ENCODE measurements at places on chromosomes 1 and 21. TPM values are rescaled to one million over a fixed set of nuclear protein-coding genes. Genes with fewer than 3 reads are reported as not detected.

- DNase-seq, result no peak
Observed at GRCh38 chr1:160993544-160994193, 27.3 kb downstream of the F11R start.

- no peak for DNase-seq
Observed at GRCh38 chr1:207284209-207284897, 37.1 kb upstream of the CD55 start.

DNA sequence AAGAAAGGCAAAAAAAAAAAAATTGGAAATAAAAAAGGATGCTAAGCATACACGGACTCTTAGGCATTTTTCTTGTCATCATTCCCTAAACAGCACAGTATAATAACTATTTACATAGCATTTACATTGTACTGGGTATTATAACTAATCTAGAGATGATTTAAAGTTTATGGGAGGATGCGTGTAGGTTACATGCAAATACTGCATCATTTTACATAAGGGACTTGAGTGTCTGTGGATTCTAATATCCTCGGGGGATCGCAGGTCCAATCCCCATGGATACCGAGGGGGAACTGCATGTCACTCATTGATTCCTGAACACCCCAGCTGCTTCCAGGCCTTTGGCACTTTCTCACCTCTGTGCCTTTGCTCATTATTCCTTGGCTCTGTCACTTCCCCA, 57.8 kb upstream of the SIPA1L2 start:
- DNase-seq, result no peak

GRCh38 chr1:234309243-234309597, 64.0 kb upstream of the COA6 start:
- no peak for DNase-seq

- no peak for DNase-seq
Observed at GRCh38 chr1:47986761-47987200, 10.4 kb downstream of the TRABD2B start.

- DNase-seq, result no peak
Observed at GRCh38 chr1:98769162-98769561, 107.6 kb downstream of the SNX7 start.

DNA sequence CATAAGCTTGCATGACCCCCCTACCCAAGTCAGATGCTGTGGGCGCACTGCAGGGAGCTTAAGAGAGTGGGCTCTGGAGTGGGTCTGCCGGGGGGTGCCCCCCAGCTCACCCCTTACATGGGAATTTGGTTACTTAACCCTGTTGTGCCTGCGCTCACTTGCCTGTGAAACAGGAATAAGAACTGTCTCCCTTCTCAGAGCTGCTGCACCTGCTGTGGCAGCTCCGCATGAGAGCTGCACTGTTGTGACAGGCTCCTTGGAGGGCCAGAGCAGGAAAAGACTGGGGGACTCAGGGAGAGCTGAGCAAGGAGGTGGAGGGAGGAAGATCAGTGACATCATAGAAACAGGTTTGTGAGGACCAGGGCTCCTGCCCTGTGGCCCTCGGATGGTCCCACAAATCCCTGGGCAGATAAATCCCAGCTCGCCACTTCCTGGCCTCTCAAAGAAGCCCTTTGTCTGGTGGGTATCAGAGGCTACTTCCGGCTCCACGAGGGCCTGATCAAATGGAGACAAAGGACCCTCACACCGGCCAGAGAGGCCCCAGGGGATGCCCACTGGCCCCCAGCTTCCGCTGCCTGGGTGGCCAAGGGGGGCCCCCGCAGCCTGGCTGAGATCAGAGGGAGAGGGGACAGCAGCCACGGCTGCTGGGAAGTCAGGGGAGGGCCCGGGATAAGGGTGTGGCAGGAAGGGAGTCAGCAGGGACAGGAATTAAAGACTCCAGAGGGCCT, 28.9 kb upstream of the LAPTM5 start:
- no peak for DNase-seq

DNA sequence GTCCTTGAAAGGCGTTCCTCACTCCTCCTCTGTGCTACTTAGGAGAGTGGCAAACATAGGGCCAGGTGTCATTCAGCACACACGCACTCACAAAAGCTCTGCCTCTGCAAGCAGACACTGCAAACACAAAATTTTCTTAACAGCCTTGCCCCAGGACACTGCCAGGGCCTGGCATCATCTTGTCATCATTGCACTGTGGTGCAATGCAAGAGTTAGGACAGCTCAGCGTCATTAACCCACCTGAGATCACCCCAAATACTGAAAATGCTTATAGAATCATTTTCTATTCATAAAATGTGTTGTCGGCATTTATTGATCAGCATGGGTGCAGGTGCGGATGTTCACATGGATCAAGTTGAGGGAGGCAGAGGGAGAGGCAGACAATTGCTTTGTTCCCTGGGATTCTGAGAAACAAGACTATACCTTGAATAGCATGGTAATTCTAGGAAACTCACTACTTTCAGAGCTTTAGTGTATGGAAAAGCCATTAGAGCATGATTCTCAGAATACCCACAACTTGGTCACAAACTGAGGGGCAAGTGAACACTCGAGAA, 3.0 kb downstream of the ADAM30 start:
- no peak for DNase-seq

DNA sequence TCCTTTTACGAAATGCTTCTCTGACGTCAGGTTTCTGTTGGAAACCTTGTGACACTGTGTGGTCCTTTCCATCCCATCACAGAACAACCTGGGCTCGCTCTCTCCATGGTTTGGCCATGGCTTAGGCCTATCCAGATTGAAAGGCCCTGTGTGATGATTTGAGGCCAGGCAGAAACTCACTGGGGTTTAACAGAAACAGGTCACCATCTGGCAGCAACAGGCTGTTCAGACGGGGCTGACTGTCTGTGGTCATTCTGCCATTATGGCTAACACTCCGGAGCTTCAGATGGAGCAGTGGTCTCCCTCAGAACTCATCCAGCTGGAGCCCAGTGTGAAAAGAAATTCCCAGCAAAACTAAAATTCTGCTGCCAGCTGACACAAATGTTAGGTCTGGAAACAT, 9.3 kb downstream of the PLEKHM2 start:
- no peak for DNase-seq

DNA sequence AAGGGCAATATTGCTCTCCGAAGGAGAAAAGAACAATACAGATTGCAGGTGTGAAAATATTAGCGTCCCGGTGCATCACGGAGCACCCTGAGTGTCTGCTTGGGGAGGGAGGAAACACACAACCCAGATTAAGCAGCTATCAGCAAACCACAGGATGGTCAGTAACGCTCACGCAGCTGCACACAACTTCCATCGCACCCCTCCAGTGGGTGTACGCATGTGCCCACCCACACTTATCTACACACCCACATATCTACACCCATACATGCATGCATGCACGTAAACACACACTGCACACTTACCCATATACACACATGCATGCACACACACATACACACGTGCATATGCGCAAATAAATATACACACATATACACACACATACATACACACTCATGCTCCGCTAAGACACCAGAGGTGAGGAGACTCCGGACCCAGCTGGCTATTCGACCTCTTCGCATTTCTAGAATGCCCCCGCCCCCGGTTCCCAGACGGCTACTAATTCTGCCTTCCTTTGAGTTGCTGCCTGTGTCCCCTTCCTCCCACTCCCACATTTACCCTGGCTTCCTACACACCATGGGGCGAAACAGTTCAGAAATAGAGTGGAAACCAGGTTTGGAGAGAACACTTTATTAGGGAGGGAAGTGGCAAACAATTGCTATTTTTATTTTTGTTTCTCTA, 26.2 kb downstream of the ITPKB start:
- DNase-seq, result no peak

- no peak for DNase-seq
Observed at GRCh38 chr1:200971428-200971903, 52.0 kb downstream of the KIF21B start.

The MANEAL gene
- 23.8 TPM for total RNA-seq

The ST6GALNAC5 gene
- total RNA-seq, result 13.6 TPM
